ENCODE measurements at places on chromosomes 1 and 21.

GRCh38 chr1:48873944-48874343 lies 97.3 kb upstream of the BEND5 start:
- no peak for DNase-seq

DNA sequence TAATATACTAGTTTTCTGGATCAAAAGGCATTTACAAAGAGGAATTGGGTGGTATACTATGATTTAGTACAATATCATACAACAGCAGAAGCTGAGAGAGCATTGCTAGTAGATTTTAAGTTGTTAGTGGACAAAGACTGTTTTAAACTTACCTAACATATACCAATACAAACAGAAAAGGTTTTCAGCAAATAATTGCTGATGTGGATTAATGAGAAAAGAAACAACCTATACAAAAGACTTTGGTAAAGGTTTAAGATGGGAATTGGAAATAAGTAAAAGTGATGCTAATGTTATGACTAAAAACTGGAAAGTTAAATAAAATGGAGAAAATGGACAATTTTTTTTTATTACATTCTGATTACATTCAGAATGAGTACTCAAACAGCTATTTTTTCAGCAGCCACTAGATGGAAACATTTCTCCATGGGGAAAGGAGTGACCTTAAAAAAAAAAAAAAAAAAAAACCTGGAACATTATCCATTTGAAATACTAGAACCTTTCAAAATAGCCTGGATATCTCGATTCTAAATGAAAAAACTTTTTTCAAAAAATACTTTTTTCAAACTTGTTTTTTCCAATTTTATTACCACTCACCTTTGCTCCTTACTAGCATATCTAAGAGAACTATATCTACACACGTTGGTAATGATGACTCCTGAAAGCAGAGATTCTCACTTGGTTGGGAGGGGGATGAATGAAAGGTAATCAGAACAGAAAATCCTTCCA lies 55.4 kb downstream of the EPRS1 start:
- no peak for DNase-seq

DNA sequence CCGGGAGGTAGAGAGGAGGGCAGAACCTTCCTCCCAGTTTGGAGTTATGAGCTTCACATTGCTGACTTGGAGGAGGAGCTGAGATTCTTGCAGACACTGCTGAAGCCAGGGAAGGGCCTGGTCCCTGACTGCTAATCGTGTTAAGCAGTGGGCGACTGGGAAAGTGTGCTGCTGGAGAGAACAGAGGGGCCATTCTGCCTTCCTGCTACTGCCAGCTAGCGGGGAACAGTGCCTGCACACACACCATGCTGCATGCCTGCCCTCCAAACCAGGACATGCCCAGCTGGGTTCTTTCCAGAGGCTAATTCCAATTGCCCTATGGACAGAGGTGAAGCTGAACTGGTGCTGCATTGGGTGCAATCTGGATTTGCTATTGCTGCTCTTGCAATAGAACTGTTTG lies 281.4 kb downstream of the AJAP1 start:
- no peak for DNase-seq

GRCh38 chr1:182664296-182664695 lies 20.1 kb downstream of the RGS8 start:
- DNase-seq: no peak

GRCh38 chr1:25467616-25468015 lies 36.9 kb downstream of the MACO1 start:
- DNase-seq: no peak

DNA sequence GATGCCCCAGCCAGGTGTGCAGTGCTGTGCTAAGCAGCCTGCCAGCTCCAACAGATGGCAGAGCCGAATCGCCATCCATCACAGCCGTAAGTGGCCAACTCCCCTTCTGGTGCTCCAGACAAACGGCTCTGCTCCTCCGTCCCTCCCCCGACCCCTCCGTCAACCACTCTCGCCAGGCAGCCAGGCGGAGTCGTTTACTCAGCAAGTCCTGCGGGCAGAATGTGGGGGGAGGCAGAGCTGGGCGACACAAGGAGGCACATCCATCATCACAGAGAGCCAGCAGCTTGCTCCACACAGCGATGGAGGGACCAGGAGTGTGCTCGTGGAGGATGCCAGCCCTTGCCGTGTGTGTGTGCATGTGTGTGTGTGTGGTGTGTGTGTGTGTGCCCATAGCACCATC lies 206.6 kb upstream of the GRIK3 start:
- DNase-seq: no peak

- no peak for DNase-seq
These were observed 79.2 kb downstream of the MAN1C1 start for GRCh38 chr1:25695771-25696311.

DNA sequence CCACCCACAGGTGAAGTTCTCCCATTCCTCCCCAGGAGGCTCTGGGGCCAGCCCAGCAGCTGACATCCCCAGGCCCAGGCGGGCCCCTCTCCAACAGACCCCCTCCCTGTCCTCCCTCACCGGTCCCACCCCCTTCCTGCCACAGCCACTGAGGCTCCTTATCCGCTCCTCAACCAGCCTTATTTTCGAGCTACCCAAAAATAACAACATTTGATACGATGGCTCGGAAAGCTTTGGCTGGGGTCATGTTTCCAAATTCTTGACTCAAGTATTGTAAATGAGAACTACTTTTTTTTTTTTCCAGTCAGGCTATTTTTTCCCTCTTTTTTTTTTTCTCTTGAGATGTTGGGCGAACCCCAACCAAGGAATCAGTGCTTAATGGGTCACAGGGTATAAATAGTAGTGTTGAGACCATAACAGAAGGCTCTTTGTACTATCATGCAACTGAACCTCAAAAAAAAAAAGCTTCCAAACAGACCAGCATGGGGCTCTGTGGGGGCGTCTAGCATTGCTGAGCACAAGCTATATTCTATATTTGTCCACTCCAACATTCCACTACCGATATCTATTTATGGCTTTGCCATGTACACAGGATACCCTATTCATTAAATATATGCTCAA lies 27.2 kb downstream of the IRF2BP2 start:
- DNase-seq: no peak

- no peak for DNase-seq
These were observed 19.3 kb upstream of the TBX19 start for GRCh38 chr1:168261390-168261789.

DNA sequence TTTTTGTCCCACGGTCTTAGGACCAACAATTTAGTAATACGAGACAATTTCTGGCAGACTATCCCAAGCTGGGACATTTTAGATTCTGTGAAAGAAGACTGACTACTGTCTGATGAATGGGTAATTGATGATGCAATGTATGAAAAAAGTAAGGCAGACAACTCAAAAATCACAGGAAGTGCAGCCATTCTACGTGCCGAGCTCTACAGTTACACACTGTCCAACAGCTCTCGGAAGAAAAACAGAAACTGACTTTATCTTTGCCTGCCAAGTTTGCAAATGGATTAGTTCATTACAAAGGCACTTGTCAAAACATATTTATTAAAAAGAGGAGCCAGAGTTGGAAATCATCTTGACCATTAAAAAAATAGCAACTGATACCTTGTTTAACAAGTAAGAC lies 31.3 kb downstream of the ZBTB8B start:
- DNase-seq: no peak

GRCh38 chr1:71303617-71304041 lies 222.8 kb upstream of the ZRANB2 start:
- no peak for DNase-seq

GRCh38 chr1:209768354-209768774 lies 12.5 kb downstream of the TRAF3IP3 start:
- DNase-seq: peak; percentile 65

- DNase-seq: no peak
These were observed 864 bp upstream of the CCDC24 start for GRCh38 chr1:43990271-43991199.

DNA sequence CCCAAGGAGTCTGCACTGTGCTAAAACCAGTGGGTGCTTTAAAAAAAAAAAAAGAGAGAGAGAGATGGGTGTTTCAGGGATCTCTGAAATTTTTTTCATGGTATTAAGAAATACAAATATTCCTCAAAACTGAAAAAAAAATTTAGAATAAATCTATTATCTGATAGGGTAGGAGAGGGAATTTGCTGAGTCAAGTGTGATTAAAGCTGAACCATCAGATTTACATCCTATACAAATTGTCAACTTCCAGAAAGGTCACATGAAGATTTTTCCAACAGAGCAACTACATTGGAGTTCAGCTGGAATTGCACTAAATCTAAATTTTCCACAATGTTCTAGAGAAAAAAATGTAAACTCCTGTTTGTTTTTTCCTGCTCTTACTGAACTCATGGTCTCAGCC lies 79.3 kb upstream of the DSCAM start:
- DNase-seq: no peak

DNA sequence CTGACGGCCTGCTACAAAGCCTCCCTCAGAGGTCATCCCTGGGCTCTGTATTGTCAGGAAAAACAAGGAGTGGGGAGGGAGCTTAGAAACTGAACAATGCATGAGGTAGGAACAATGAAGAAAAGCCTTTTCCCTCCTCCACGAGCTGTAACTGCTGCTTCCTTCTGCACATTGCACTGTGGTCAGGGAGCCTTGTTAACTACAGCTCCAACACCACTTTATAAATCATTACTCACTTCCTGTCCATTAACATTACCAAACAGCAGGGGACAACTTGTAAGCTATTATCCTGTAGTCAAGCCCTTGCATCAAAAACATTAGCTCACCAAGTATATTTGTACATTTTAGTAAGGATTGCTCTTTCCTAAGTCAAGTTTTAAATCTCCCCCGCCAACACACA lies 336.0 kb upstream of the NR5A2 start:
- DNase-seq: no peak

DNA sequence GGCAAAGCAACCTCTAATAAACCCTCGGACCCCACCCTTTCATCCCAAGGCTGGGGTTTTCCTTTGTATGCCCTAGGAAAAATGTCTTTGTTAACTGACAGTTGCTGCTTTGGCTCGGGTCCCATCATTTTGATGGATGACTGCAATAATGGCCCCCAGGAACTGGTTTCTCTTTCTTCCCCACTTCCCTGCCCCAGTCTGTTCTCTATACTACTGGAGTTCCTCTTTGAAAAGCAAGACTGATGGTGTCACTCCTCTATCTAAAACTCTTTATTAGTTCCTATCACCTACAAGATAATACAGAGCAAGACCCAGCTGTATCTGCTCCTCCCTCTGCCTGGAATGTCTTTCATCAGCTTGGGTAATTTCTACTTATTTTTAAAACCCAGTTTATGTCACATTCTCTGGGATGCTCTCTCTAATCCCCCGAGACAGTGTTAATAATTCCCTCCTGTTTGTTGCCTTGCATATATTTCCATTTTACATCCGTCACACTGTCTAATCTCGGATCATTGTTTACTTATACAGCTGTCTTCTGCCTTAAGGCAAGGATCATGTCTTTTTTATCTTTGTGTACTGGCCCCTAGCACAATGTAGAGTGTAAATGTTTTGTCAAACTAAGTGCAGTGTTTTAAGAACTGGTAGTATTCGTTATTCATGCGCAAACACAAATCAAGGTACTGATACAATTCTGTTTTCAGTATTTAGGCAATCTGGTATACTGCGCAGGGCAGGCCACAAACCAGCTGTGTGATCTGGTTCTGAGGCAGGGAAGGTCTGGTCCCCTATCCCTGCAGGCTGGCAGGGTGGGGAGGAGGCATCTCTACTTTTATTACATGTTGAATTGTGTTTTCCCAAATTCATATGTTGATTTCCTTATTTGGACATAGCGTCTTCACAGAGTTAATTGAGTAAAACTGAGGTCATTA lies 16.1 kb downstream of the SLAMF1 start:
- DNase-seq: no peak

GRCh38 chr1:25757151-25757845 lies 42.7 kb upstream of the SELENON start:
- no peak for DNase-seq

- no peak for DNase-seq
These were observed 40.5 kb downstream of the ZBTB40 start for GRCh38 chr1:22491995-22492715.

GRCh38 chr1:166170726-166171125 lies 3.9 kb upstream of the FAM78B start:
- DNase-seq: no peak

GRCh38 chr1:16281765-16282164 lies 44.8 kb upstream of the CPLANE2 start:
- DNase-seq: no peak

DNA sequence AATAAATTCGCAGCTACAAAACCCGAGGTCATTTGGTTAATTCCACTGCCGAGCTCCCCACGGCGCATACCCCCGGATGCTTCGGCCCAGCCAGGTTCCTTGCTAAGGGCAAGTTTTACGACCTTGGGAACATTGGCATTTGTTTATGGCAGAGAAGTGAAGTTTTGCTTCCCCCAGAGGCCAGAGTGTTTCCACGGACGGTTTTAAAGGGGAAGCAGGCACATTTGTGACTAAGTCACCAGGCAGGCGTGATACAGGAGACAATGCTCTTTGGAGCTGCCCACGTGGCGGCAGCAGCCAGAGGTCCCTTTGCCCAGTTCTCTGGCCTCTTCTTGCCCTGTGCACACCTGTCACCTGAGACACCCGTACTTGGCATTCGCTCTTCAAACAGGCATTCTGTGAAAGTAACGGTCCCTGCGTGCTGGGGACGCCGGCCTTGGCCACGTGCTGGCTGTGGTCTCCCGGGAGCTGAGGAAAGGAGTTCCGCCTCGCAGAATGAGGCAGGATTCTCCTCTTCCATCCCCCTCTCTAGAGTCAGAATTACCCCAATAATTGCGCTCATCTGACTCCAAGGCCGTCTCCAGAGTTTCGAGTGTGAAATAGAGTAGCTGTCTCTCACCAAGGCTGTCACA lies 138.3 kb downstream of the PRDM16 start:
- no peak for DNase-seq

DNA sequence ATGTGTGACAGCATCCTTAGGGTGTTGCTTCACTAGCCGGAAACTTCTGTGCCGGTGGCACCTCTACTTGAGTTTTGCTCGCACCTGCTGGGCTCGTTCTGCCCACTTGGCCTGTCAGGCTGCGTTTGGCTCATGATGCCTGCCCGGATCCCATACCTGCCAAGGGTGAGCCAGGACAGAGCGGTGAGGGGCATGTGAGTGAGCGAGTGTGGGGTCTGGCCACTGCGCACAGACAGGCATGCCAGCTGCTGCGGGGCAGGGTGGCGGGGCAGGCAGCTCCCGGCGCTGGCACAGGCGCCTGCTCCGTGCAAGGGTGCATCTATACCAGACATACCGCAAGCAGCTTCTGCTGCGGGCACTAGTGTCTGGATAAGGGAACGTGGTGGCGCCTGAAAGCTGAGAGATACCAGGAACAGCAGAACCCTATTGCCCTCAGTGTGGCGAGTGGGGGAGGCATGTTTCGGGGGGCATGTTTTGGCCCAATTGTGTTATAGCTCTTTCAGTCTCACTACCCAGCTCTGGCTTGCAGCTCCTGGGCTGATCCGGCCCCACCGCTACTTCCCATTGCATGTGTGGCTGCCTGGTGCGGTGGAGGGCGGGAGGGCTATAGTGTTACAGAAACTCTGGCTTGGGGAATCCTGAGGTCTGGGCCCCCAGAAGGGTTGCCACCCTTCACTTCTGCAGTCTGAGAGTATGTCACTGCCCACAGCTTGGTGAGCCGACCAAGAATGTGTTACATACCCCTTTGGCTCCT lies 32.2 kb downstream of the MAGI3 start:
- DNase-seq: no peak

- DNase-seq: no peak
These were observed 113.4 kb downstream of the ZBTB18 start for GRCh38 chr1:244164511-244164890.

GRCh38 chr1:12269351-12269750 lies 39.5 kb downstream of the VPS13D start:
- DNase-seq: no peak

GRCh38 chr1:19512545-19512944 lies 27.2 kb upstream of the CAPZB start:
- no peak for DNase-seq

- DNase-seq: peak; percentile 41
These were observed 27.9 kb upstream of the BMP8B start for GRCh38 chr1:39816415-39817090.
